Nasal cavity respiratory epithelium epithelial cell of viscerocranial mucosa (primary cell): ENCODE measurements at places on chromosomes 16 and 17. TPM values are rescaled to one million over a fixed set of nuclear protein-coding genes. Genes with fewer than 3 reads are reported as not detected.

Gene RNF43
- 10.3 and 16.3 TPM in 2 replicates for total RNA-seq

Gene SYCE1L
- total RNA-seq: 0.14 and 0.34 TPM in 2 replicates

Gene MYH3
- total RNA-seq: 0.64 and 0.68 TPM in 2 replicates

Gene ABCA10
- total RNA-seq: 1.0 and 1.3 TPM in 2 replicates

Gene CDK3
- total RNA-seq: 0.68 and 1.8 TPM in 2 replicates
